ENCODE measurements at places on chromosomes 7 and 10.

DNA sequence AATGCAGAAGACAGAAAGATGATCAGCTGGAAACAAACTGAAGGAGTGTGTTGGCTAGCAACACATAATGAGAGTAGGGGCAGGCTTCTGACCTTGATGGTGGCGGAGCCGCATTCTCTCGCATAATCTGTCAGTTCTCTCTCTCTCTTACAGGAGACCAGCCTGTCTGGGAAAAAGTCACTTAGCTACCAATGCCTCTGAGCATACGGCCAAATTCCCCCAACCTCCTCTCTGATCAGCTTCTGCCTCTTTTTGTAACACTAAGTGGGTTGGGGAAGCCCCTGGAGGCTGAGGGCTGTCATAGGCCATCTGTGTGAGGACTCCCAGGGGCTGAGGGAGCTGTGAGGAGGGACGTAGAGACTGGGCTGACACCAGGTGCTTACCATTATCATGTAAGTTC is 104.6 kb downstream of the HIPK2 start:
- no peak for DNase-seq

- DNase-seq = no peak
These were observed 71.4 kb upstream of the ANTXRL start for GRCh38 chr10:46215426-46215825.

DNA sequence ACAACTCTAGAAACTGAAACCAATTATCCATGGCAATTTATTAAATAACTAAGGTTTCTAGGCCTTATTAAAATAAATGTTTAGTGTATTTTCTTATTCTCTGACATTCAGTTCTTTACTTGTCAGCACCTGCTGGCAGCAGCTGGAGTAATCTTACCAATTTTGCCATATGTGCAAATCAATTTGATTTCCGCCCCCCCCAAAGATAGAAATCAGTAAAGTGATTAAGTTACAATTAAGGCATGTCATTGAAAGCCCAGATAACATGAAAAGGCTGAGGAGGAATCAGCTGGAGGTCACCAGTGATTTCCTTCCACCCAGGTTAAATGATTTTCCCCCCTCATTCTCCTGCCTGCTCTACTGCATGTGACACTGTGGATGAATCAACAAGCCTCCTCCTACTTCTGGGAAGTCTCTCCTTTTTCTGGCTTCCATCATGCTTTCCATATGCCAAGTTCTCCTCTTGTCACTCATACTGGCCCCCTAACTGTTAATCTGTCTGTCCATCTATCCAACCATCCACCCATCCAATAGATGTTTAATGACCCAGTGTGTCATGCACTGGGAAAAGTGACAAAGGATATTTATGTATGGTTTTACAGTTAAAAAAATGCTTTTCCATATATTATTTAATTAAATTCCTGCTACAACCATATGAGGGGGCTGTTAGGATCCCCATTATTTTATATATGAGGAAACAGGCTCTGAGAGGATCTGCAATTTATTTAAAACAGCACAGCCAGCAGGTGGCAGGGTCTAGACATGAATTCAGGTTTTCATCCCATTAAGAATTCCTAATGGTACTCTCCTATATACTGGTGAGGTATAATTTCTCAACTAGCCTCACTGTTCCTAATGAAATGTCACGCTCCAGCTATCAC is 116.5 kb downstream of the ATXN7L1 start:
- DNase-seq = no peak

GRCh38 chr7:136359333-136359903 is 382.3 kb upstream of the MTPN start:
- no peak for DNase-seq

GRCh38 chr10:123999956-124000615 is 93.3 kb downstream of the CHST15 start:
- DNase-seq = no peak

GRCh38 chr7:50068850-50069551 is 24.0 kb downstream of the ZPBP start:
- DNase-seq = no peak

DNA sequence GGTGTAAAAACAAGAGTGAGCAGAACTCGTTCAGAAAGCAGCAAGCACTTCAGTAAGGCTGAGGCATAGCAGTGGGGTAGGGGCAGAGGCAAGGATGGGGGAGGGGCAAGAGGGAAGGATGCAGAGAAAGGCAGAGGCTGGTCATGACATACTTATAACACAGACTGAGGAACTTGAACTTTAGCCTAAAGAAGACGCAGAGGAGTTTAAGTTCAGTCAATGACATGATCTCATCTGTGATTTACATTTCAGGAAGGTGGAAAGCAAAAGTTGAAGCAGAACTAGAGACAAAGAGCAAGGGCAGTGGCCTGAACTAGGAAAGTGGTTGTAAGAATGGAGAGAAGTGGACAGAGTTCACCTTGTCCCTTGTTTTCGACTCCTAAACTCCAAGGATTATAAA is 15.8 kb downstream of the MACC1 start:
- no peak for DNase-seq

- no peak for DNase-seq
These were observed 289.3 kb upstream of the ZMIZ1 start for GRCh38 chr10:78779339-78779955.

- DNase-seq = no peak
These were observed 45.0 kb upstream of the STK17A start for GRCh38 chr7:43537765-43538403.

GRCh38 chr10:33038672-33039071 is 80.6 kb upstream of the ITGB1 start:
- no peak for DNase-seq

DNA sequence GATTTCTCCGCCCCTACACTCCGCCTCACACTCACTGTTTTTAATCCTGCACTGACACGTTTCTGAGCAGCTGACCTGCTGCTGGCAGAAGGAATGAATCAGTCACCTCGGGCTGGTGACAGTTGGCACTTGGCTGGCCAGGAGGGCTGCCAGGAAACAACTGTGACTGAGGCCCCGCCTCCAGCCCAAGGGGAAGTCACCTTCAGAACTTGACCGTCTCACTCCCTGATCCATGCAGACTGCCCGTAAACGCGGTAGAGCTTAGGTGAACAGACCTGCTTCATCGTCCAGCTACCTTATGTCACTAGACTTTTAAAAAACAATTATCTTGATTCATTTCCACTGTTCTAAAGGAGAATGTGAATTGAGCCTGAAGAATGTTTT is 107.5 kb downstream of the DOCK1 start:
- DNase-seq = no peak

DNA sequence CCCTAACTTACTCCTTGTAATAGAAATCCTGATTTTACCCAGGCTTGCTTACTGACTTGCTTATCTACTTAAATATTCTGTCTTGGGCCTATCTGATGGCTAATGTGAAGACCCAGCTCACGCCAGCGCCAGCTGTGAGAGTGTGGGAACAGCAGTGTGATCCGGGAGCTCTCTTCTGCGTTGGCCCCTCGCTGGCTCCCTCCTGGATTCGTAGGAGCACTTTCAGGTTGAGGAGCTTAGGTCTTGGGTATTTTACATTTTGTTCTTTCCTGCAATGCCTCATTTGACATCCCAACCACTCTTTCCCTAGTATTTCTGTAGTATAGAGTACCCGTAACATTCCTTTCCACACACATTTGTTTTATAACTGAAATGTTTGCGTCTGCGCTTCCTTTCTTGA is 51.7 kb downstream of the CREM start:
- no peak for DNase-seq

DNA sequence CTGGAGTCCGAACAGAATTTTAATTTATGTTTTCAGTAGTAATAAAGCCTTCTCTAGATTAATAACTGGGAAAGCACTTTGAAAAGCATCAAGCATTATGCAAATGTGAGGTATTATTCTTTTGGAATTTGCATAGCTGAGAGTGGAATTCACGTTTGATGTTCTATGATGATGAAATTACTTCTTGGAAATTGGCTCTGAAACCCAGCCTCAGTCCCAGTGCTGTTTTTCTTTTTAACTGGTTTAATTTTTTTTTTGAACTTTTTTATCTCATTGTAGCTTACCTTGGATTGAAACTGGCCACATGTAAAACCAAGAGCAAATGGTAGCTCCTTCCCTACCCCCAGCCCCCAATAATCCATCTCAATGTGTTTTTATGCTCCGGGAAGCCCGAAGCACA is 1.2 kb downstream of the TBXAS1 start:
- no peak for DNase-seq

- no peak for DNase-seq
These were observed 55.6 kb upstream of the PNLIP start for GRCh38 chr10:116490028-116490662.

DNA sequence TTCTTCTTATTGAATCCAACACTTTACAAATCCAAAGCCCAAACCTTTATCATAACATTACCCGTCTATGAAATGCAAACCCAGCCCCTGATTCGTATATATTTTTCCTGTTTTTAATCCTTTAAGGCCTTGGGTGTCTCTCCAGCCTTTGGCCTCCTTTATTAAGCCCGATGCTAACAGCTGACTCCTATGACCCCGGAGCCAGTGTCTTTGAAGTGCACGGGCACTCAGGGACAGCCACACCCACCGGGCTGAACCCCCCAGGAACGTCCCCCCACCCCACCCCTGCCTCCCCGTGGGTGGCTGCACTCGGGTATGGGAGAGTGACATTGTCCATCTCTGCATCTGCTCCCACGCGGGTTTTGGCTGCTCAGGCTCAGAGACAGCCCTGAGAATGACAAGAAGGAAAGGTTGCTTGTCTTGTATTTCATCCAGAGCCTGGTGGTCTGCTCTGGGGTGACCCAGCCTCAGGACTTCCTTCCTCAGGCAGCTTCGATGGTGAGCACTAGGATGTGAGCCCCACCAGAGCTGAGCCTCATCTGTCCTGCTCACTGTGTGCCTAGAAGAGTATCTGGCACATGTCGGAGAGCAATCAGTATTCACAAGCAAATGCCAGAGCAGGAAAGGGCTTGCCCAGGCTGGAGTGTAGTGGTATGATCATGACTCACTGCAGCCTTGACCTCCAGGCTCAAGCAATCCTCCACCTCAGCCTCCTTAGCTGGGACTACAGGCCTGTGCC is 210.4 kb downstream of the SKIDA1 start:
- no peak for DNase-seq

DNA sequence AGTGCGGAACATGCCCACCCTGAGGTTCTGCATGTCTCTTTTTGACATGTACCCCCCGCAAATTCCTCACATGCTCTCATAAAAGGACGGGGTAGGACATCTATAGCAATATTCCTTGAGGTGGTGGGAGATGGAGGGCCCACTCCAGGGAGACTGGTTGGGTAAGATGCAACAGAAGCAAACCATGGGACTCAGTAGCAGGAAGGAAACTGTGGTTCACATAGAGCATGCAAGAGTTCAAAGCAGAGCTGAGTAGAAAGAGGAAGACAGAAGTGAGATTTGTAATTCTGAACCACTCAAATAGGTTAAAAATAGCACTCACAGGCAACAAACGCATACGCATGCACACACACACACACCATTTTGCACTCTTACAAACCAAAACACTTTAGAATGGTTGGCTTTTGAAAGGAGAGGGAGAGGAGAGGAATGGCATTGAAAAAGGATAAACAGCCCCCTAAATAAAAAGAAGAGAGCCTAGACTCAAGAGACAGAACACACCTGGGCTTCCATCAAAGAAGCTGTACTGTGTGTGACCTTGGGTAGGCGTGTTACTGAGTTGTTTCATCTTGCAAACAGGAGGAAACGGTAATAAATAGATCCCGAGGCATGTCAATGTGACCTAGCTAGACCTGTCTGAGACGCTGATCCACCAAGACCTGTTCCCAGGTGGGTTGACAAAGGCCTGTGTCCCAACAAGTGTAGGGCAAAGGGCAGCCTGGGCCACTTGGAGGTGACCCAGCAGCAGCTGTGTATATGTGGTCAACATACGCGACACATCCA is 77.6 kb upstream of the LRRC4 start:
- no peak for DNase-seq

GRCh38 chr7:103101543-103101942 is 26.6 kb downstream of the ARMC10 start:
- DNase-seq = no peak

- no peak for DNase-seq
These were observed 119.5 kb upstream of the UNC5B start for GRCh38 chr10:71092812-71093401.

GRCh38 chr10:110434489-110435096 is 63.1 kb upstream of the DUSP5 start:
- DNase-seq = no peak

GRCh38 chr7:48875045-48875916 is 49.1 kb upstream of the CDC14C start:
- DNase-seq = no peak

DNA sequence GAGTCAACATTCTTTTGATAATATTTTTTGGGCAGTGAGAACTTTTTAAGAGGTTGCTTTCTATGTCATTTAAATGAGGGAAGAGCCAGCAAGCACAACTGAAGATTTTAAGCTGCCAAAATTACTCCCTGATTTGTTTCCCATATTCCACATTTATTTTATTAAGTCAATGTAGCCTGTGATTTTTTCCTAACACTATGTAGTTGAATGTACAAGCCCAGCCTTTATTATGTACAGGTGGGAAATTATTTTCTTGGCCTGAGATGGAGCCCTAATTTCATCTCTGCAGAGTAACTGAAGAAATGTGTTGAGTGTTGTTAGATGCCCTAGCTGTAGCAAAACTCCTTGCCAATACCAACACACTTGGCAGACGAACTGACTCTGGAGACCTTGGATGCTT is 83.1 kb upstream of the MINDY3 start:
- DNase-seq = no peak

DNA sequence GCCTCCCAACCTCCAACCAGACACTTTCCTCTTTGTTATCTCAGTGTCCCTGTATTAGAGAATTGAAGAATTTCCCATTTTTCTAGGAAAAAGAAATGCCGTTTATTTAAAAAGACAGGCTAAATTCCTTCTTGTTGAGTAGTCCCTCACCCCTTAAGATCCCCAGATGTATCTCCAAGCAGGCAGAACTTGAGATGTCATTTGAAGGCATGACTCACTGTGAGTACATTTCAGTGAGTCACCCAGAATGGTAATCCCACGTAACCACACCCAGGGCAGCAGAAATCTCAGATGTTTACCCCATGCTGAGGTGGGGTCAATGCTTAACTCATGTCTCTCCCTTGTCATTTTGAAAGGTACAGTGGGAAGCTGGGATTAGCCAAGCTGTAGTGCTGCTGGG is 4.4 kb downstream of the ZNF655 start:
- peak; percentile 98 for DNase-seq

- DNase-seq = no peak
These were observed 1018.7 kb downstream of the TYW1 start for GRCh38 chr7:68015122-68015977.

DNA sequence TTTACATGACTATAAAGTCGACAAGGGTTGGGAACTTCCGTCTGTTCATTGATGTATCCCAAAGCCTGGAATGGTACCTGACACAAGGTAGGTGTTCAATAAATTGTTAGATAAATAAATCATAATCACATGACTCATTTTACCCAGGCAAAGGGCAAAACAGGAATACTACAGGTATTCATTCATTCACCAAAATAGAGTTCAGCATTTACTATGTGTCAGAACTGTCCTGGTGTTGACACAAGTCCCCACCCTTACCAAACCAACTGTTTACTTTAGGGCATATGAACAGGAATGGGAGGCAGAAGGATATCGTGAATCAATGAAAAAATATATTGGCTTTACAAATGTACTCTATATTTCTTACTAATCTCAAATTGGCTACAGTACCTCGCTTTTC is 666 bp upstream of the YAE1 start:
- DNase-seq = no peak

Data from AG04449 (cell line).